ENCODE measurements at places on chromosomes 12 and 14.
A peak's percentile ranks its signal among the peaks of the same experiment; 100 is the strongest.

DNA sequence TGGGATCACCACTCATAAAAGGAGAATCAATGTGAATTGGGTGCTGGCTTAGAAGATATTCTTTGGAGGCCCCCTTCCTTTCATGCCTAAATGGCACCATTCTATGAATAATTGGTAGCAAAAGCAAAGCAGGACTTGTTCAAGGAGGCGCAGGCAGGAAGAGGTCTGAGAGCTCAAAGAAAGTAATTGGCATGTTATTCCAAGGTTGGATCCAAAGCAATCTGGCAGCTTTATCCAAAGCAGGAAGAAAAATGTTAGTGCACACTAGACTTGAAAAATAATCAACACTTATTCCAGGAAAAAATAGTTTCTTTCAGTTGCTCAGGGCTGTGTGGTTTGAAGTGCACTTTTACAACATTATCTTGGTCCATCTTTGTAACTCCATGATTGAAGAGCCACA lies 326.4 kb downstream of the NUAK1 start:
- DNase-seq = no peak

DNA sequence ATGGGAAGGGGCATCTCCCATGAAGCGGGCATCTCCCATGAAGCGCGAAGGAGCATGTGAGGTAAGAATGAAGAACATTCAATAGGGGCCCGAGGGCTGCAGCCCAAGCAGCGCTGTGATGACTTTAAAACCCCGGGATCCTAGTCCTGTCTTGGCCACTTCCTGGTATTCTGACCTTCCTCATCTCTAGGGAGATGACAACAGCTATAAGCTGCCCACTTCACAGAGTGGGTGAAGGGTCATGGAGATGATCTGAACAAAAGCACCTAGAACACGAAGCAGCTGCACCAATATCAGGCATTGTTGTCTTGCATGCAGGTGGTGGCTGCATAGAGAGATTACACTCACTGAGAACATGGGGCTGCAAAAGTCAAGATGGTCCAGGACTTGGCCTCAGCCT lies 64.5 kb downstream of the SPTB start:
- no peak for DNase-seq

DNA sequence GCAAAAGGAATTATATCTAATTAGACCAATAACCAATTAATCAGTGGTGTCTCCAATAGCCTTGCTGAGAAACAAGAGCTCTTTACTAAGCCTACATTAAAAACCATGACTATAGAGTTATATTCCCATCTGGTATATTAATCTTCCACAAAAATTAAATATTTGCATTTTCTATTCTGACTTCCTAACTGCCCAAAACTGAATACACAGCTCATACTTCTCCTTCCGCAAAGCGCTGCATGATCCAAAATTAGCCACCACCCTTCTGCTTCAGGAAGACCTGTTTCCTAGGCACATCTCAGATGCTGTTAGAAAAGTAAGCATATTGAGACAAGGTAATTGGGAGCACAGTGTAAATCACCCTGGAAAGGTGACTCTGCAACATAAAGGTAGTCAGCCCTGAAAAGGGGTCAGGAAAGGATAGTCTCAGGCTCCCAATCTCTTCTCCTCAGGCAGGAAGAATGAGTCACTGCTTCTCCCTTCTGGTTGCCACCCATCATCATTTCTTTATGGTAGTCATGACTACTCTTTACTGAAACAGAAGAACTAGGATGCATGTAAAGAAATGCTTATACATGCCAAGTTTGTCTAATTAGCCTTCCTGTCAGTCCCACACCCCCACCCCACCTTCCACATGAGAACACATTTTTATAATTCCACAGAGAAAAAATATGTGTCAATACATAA lies 54.3 kb downstream of the PLCZ1 start:
- DNase-seq = peak; percentile 69

- no peak for DNase-seq
Observed at GRCh38 chr12:46208370-46208769, 60.5 kb downstream of the SLC38A1 start.

- no peak for DNase-seq
Observed at GRCh38 chr14:76958020-76958979, 70.2 kb downstream of the IRF2BPL start.

DNA sequence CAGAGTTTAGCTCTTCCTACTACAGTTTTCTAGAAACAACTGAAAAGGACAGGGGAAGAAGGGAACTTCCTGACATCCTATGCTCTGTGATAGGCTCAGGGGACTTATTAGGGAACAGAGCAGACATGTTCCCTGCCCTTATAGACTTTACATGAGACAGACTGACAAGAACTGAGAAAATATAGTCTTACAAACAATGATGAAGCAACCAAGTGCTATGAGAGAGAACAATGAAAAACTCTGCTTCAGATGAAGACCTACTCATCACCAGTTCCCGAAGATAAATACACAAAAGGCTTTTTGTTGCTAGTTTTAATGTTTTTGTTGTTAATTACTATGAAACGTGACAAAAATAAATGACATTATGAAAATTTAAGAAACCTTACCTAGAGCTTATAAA lies 115.3 kb downstream of the SEC23A start:
- no peak for DNase-seq

GRCh38 chr14:91878274-91878673 lies 10.9 kb upstream of the TC2N start:
- no peak for DNase-seq

- DNase-seq = no peak
Observed at GRCh38 chr12:273382-273781, 10.7 kb upstream of the SLC6A13 start.

- peak; percentile 80 for DNase-seq
Observed at GRCh38 chr12:32533971-32534590, 134.7 kb downstream of the FGD4 start.

DNA sequence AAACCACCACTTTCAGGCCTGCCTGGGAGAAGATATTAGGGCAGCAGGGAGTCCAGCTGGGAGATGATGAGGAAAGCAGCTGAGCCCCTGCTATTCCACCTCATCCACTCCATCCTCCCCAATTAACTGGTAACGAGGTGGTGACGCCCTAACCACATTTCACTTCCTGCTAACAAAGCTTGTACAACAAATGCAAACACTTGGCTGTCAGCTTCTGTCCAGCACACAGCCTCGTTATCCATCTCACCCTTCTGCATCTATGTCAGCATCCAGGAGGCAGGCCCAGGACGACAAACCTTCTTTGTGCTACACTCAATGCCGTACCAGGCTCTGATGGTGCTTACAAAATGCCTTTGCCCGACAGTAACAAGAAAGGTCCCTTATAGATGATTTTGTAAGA lies 225.4 kb downstream of the APAF1 start:
- no peak for DNase-seq

DNA sequence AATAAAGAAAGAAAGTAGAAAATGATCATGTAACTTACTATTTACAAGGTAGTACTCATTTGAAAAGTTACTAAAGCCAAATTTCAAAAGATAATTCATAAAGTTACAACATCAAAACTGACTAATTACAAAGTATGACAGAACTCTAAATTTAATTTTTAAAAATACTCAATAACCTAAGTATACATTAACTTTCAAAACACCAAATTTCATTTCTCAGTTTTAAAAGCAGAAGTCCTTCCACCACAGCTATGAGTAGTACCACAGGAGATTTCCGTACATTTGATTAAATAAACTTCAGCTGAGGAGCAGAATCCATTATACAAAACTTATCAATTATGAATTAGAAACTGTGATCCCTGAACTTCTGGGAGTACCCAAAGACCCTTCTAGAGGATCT lies 100.8 kb upstream of the BBS10 start:
- DNase-seq = no peak

DNA sequence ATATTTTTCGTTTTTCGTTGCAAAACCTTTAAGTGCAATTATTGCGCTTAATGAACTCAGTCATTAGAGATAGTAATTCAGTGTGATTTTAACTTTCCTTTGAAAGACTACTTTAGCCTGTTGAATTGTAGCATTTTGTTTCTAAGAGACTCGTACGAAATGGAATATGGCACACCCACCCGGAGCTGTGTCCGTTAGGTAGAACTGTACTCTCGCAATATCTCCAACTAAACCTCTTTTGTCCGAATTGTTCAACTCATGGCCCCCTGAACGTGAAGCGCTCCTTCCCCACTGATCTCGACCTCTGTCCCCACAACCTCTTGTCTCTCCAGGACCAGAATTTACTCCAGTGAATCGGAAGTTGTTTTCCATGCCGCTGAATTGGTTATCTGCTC lies 800 bp downstream of the PCNX4 start:
- DNase-seq = peak; percentile 60

DNA sequence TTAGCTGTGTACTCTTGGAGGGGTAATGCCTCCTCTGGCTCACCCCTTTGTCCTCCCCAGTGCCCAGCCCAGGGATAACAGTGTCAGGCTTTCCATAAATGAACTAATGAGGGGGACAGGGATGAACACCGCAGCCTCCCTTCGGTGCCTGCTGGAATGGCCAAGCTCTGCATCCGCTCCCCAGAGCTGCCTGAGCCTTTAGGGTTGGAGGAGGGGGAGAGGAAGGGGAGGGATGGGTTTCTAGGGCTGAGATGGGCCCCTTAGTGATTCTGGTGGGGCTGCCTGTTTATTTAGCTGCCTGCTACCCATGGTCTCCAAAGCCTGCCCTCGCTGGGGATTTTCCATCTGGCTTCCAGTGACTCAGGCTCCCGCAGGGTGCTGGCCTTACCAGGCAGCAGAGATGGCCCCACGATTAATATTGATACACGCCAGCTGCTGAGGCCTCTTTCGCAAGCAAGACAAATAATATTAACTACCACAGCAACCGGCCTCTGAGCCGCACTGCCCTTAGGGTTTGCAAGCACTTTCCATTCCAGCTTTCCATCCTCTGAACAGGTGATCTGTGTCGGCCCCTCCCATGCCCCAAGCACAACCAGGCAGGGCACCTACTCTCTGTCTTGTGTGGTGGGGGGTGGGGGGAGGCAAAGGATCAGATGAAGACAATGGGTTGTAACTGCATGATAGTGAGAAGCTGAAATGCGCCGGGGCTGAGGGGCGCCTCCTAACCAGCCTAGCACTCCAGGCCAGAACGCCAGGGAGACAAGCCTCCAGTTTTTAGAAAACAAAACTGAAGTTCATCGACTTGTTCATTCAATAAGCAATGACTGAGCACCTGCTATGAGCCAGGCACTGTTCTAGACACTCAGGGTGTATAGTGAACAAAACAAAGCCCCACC lies 56.7 kb downstream of the C14orf132 start:
- DNase-seq = peak; percentile 70
